ENCODE measurements at places on chromosomes 7 and 10.

GRCh38 chr10:86970162-86970981 lies 2.1 kb downstream of the ADIRF start:
- H3K4me3 ChIP-seq: peak overlapping the region; percentile 48
- DNase-seq: no peak
- H3K4me1 ChIP-seq: peaks cover 55% of the 10 kb centered on the region
- peak overlapping the region; percentile 77 for H3K27ac ChIP-seq
- no peaks in the 10 kb centered on the region for H3K36me3 ChIP-seq
- H3K27me3 ChIP-seq: no peaks in the 10 kb centered on the region

DNA sequence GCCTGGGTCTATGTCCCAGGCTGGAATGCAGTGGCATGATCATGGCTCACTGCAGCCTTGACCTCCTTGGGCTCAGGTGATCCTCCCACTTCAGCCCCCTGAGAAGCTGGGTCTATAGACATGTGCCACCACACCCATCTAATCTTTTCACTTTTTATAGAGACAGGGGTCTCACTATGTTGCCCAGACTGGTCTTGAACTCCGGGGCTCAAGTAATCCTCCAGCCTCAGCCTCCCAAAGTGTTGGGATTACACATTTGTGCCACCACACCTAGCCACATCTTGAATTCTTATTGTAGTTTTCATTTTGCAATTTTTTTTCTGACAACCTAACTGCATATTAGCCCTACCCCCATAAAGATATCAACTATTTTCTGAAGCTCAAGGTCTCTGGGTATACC lies 18.4 kb upstream of the COL1A2 start:
- H3K27me3 ChIP-seq: no peaks in the 10 kb centered on the region
- DNase-seq: no peak
- no peaks in the 10 kb centered on the region for H3K36me3 ChIP-seq

- no peak overlapping the region for H3K27ac ChIP-seq
- H3K27me3 ChIP-seq: no peaks in the 10 kb centered on the region
- H3K4me1 ChIP-seq: no peaks in the 10 kb centered on the region
Observed at GRCh38 chr7:96825285-96825684, 115.6 kb upstream of the SEM1 start.

GRCh38 chr10:966466-967235 lies 21.6 kb upstream of the GTPBP4 start:
- H3K4me1 ChIP-seq: no peaks in the 10 kb centered on the region

GRCh38 chr10:15792777-15793176 lies 67.5 kb downstream of the MINDY3 start:
- H3K27ac ChIP-seq: no peak overlapping the region
- H3K4me1 ChIP-seq: no peaks in the 10 kb centered on the region
- no peaks in the 10 kb centered on the region for H3K36me3 ChIP-seq
- no peaks in the 10 kb centered on the region for H3K27me3 ChIP-seq

Data from endothelial cell of umbilical vein (primary cell).